Activated T-cell treated with anti-CD3 and anti-CD28 coated beads, Interleukin-2, amount 50 U/mL, for 48 hours (primary cell): ENCODE measurements at places on chromosomes 7 and 10.
A peak's percentile ranks its signal among the peaks of the same experiment; 100 is the strongest.

DNA sequence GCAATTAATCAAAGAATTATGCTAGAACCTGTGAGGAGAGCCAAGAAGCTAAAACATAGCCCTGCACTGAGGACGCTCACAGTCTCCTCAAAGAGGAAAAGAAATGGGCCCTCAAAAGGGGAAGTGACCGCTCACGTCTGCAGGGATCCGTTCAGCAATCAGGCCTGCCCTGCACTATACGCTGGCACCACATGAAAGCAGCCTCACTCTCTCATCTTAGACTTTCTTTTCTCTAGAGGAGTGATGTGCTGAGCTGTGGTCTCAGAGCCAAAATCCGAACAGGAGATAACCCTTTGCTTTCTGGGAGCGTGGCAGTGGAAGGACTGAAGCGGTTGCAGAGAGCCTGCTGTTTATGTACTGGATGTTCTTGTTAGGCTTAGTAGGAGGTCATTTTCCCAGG lies 6.3 kb upstream of the IL2RA start:
- peak; percentile 67 for DNase-seq

DNA sequence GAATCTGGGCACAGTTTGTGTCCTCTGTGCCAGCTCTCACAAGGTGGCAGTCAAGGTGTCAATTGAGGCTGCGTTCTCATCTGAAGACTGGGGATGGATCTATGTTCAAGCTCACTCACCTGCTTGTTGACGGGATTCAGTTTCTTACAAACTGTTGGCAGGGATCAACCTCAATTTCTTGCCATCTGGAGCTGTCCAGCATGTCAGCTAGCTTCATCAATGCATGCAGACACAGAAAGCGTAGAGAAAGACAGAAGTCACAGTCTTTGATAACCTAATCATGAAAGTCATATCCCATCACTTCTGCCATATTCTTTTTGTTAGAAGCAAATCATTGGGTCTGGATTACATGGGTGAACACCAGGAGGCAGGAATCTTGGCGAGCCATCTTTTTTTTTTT lies 32.0 kb upstream of the WAPL start:
- DNase-seq: no peak

DNA sequence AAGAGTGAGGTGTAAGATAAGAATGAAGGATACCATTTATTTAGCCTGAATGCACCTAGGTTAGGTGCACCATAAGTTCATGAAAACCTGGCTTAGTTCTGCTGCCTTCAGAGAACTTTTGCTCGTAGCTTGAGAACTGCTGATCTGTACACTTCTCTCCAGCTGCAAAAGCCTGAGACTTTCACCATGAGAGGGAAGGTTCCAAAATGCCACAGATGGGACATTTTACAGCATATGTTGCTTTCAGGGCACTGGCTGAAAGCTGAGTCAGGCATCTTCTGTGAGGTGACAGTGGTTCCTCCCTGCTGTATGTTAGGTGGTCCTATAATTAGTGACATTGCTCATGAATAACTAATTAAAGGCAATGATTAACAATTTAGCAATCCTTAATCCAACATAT lies 298.3 kb downstream of the GALNT17 start:
- no peak for DNase-seq

DNA sequence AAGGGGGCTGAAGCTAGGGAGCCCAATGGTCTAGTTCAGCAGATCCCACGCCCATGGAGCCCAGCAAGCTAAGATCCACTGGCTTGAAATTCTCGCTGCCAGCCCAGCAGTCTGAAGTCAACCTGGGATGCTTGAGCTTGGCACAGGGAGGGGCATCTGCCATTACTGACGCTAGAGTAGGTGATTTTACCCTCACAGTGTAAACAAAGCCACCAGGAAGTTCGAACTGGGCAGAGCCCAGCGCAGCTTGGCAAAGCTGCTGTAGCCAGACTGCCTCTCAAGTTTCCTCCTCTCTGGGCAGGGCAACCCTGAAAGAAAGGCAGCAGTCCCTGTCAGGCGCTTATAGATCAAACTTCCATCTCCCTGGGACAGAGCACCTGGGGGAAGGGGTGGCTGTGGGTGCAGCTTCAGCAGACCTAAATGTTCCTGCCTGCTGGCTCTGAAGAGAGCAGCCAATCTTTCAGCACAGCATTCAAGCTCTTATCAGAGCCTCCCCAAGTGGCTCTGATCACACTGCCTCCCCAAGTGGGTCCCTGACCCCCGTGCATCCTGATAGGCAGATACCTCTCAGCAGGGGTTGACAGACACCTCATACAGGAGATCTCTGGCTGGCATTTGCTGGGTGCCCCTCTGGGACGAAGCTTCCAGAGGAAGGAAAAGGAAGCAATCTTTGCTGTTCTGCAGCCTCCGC lies 167.8 kb downstream of the CCDC71L start:
- DNase-seq: no peak

- DNase-seq: no peak
Measured at GRCh38 chr7:83821866-83822265, 172.9 kb upstream of the SEMA3E start.

GRCh38 chr10:70652761-70653657 lies 19.3 kb upstream of the ADAMTS14 start:
- no peak for DNase-seq

GRCh38 chr7:17095931-17096330 lies 202.5 kb upstream of the AHR start:
- no peak for DNase-seq
